Stimulated activated CD8-positive, alpha-beta memory T cell treated with anti-CD3 and anti-CD28 coated beads, Interleukin-7, amount 100 ng/mL, for 1 hour (primary cell): ENCODE measurements at places on chromosomes 12 and 14.

- DNase-seq = no peak
Observed at GRCh38 chr12:63238892-63239291, 87.9 kb upstream of the AVPR1A start.

- DNase-seq = no peak
Observed at GRCh38 chr12:42571327-42572009, 18.1 kb downstream of the PRICKLE1 start.

DNA sequence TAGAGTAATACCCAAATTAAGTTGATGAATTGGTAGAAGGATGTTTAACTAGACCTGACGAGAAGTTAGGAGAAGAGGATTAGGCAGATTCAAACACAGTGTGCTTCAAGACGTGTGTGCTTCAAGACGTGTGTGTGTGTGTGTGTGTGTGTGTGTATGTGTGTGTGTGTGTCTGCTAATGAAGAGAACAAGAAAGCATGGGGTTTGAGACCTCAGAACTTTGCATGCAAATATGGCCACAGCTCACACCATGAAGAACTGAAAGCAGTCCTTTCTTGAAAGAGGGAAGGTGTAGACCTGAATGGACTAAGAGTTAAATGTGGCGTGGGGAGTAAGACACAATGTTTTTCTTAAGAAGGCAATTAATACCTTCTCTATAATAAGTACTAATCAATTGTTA is 32.5 kb upstream of the SSPN start:
- no peak for DNase-seq

GRCh38 chr12:126663304-126664094 is 1598.3 kb downstream of the AACS start:
- no peak for DNase-seq
